ENCODE measurements at places on chromosomes 4 and X. TPM values are rescaled to one million over a fixed set of nuclear protein-coding genes. Genes with fewer than 3 reads are reported as not detected.

MTMR8 gene
- 1.1 TPM for total RNA-seq

- peaks cover 5% of the 10 kb centered on the region for H3K36me3 ChIP-seq
- H3K4me3 ChIP-seq, result peak overlapping the region; percentile 97
- peaks cover 35% of the 10 kb centered on the region for H3K4me1 ChIP-seq
- no peak for DNase-seq
- H3K27ac ChIP-seq, result no peak overlapping the region
Measured at GRCh38 chr4:55399581-55399980, 3.8 kb downstream of the TMEM165 start.

DNA sequence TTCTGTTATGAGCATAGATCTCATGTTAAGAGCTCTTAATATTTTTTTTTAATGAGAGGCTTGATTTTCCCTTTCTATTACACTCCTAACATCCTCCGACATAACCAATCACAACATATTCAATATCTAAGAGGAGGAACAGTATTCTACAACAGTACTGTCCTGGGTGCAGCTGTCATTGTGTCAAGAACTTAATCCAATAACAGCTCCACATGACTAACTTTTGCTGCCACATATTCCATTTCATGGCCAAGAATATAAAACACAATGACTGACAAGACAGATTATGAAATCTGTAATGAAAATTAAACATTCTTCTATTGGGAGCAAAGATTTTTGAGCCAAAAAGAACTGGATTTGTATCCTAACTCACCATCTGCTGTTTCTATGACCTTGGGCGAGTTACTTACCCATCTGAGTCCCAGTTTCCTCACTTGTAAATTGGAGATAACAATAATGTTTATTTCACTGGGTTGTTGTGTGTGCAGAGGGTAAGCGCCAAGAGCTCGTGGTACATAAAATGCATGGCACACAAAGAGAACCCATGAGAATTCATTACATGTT, 405.6 kb downstream of the SPRY1 start:
- no peaks in the 10 kb centered on the region for H3K27me3 ChIP-seq
- H3K27ac ChIP-seq, result no peak overlapping the region
- H3K4me3 ChIP-seq, result no peak overlapping the region
- no peak for DNase-seq

DNA sequence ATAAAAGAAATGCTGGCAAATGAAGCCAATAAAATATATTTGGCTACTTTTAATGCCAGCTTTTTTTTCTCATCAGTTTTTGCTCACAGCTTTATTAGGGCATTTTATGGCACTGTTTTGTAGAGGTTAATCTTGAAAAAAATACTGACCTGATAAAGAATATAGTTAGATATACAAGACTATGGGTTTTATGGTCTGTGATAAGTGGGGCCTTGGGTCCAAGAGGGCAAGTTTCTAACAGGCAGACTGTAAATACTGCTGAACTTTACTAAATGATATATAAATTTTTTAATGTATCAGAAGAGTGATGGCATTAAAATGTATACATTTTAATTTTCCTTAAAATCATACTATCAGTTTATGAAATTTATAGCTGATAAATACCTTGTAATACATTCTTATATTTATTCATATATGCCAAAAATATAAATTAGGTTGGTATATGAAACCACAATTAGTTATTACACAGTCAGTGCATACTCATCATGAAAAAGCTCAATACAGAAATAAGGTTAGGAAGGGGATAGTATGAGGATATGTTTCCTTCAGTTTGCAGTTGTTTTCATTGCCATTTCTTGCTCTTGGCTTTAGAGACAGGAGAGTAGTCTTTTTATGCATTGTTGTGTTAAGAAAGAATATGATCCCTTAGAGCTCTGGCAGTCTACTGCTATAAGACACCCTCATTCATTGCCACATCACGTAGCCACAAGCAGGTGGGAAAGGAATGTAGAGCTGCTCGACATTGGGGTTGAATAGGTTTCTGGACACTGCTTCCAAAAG, 146.6 kb downstream of the TLL1 start:
- no peaks in the 10 kb centered on the region for H3K4me1 ChIP-seq
- no peak overlapping the region for H3K27ac ChIP-seq
- H3K4me3 ChIP-seq, result no peak overlapping the region
- no peak for DNase-seq

DNA sequence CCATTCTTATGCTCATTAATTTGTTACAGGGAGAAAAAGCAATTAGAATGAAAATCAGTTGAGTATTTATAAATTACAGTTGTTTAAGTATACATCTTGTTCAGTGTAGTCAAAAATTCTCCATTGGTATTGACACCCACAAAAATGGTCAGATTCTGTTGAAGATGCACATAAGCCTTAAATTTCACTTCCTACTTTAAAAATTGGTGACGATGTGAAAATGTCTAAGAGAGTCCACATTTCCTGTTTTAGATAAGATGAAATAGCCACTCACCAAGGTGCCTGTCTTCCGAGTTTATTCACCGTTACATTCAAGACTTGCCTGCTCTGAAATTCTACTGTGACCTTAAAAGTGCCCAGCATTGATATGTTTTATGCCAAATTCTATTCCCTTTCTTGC, 93.6 kb downstream of the GPR143 start:
- no peaks in the 10 kb centered on the region for H3K36me3 ChIP-seq
- no peaks in the 10 kb centered on the region for H3K4me1 ChIP-seq
- no peaks in the 10 kb centered on the region for H3K27me3 ChIP-seq

Data from suprapubic skin (tissue), 4 donors.